Fibroblast of upper back skin (primary cell): ENCODE measurements at places on chromosomes 3 and 15.

- DNase-seq: peak; percentile 21
Measured at GRCh38 chr3:138509586-138509985, 75.2 kb downstream of the ESYT3 start.

- no peak for DNase-seq
Measured at GRCh38 chr15:33344530-33344929, 33.8 kb downstream of the RYR3 start.

DNA sequence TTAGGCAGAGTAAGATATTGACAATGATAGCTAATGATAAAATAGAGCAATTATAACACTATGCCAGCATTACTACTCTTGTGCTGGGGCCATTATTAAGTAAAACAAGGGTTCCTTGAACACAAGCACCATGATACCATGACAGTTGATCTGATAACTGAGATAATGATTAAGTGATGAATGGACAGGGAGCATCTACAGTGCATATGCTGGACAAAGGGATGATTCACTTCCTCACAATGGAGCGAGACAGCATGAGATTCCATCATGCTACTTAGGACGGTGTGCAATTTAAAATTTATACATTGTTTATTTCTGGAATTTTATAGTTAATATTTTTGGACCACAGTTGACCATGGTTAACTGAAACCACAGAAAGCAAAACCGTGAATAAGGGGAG lies 156.6 kb downstream of the FHIT start:
- no peak for DNase-seq

GRCh38 chr3:72210261-72210660 lies 425.3 kb upstream of the PROK2 start:
- no peak for DNase-seq

- DNase-seq: no peak
Measured at GRCh38 chr3:186871403-186871924, 29.0 kb downstream of the ADIPOQ start.

DNA sequence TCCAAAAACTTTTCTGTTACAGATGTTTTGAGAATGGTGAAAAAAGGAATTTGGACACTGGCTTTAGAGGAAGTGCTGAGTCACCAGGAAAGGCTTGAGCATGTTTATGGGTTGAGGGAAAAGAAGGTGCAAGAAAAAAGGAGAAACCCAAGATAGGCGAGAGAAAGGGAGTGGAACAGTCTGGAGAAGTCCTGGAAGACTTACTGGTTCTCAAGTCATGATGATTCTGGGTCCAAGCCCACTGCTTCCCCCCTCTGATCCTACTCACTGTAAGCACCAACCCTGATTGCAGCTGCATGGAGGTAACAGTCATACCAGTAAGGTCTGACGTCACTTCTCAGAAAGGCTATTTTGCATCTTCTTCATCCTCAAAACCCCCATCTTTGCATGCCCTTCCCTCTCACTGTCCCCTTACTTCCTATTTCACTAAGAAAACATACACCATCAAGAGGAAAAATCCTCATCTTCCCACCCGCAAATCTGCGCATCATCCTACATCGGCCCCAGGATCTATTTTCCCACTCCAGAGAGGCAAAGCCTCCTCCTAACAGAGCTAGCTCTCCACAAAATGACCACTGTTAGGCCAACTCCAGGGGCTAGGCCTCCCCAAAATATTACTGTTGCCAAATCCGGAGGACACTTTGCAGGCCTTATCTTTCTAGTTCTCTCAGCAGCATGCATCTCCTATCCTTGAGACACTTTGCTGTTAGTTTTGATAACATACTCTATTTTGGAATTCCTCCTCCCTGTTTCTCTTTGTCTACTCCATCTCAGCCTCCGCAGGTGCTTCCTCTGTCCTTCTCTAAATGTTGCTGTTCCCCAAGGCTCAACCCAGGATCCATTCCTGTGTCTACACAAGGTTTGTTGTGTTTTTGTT lies 3.2 kb upstream of the ATP13A3 start:
- peak; percentile 58 for DNase-seq

DNA sequence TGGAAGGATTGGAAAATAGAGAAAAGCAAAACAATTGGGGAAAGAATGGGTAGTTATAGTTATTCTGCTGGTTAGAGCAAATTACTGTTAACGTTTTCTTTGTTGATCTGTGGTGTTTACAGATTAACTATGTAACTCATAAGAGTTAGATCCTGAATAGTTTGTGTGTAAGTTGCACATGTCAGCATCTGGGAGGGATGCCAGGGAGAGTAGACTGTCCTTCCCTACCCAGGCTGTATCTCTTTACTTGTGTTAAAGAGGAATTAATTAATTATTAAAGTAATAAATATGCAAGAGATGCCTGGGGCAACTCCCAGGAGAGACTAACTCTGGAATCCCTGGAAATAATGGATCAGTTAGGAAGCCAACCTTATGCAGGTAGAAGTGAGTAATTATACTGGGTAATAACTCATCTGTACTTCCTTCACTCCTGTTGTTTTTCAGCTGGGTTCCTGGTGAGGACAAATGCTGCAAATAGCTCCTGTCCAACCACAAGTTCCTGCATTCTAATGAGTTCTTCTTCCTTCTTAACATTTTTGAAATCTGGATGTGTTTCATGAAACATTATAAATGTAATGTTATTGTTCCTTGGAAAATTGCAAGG lies 18.9 kb downstream of the GHRL start:
- DNase-seq: no peak

DNA sequence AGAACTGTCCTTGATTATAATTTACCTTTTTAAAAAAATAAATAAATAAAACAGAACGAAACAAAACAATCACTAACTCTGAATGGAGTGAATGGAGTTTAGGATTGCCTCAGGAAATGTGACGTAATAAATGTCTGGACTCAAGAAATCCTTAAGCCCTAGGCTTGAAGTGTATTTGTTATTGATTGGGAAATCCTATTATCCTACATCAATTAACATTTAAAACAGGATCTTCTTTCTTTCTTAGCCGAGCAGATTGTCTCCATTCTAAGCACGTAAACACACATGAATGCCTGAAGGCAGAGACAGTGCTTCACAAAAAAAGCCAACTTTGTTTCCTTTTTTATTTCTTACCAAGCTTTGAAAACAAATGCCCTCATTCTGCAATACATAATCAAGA lies 33.4 kb downstream of the KAT2B start:
- DNase-seq: no peak

- DNase-seq: no peak
Measured at GRCh38 chr3:27200721-27201489, 168.3 kb downstream of the NEK10 start.

GRCh38 chr3:187641320-187642016 lies 28.7 kb downstream of the SST start:
- no peak for DNase-seq

GRCh38 chr15:85388566-85389305 lies 8.3 kb downstream of the AKAP13 start:
- DNase-seq: peak; percentile 35

DNA sequence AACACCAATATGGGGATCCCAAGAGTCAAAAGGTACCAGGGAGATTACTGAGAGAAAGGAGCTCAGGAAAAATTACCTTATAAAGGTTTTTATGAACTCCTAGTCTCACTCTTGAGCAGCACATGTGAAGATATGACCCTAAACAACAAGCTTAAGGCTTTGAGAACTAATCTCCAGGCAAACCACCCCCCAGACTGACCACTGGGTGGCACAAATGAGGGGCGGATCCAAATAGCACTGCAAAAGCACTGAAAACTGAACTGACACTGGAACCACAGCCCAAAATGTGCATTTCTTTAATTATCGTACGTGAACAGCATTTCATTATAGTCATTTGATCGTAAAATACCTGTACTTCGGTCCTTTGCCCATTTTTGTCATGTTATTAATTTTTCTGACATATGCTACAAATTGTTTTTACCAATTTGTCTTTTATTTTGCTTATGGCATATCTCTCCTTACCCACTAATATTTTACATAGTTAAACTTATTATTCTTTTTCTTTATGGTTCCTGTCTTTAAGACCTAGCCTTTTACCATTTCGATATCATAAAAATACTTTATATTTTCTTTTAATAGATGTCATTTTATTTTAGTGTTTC lies 31.5 kb upstream of the TFDP2 start:
- DNase-seq: peak; percentile 11

DNA sequence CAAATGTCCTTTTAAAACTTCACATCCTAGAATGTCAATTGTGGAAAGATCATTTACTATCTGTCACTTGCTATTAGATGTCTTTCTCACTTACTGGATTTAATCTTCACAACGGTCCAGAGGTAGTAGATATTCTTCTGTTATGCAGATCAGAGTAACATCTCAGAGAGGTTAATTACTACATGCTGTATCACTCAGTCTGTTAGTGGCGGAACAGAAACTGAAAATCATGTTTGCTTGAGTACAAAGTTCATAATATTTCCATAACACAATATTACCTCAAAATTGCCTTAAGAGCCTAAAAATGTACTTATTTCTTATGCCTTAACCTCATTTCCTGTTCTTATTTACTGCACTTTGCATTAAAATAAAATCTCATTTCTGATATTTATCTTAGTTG lies 28.6 kb upstream of the GPR149 start:
- DNase-seq: no peak

DNA sequence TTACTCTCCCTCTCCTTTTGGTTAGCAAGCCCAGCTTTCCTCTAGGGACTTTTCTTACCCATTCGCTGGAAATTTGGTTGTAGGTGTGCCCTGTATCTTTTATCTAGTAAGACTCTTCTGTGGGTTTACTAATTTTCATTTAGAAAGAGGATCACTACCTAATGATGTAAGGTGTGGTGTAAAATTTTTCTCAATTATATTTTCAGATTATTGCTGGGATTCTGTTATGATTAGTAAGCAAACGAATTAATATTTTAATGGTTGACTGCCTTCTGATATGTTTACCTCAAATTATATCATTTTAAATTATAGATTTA lies 28.5 kb downstream of the PLCL2 start:
- no peak for DNase-seq

DNA sequence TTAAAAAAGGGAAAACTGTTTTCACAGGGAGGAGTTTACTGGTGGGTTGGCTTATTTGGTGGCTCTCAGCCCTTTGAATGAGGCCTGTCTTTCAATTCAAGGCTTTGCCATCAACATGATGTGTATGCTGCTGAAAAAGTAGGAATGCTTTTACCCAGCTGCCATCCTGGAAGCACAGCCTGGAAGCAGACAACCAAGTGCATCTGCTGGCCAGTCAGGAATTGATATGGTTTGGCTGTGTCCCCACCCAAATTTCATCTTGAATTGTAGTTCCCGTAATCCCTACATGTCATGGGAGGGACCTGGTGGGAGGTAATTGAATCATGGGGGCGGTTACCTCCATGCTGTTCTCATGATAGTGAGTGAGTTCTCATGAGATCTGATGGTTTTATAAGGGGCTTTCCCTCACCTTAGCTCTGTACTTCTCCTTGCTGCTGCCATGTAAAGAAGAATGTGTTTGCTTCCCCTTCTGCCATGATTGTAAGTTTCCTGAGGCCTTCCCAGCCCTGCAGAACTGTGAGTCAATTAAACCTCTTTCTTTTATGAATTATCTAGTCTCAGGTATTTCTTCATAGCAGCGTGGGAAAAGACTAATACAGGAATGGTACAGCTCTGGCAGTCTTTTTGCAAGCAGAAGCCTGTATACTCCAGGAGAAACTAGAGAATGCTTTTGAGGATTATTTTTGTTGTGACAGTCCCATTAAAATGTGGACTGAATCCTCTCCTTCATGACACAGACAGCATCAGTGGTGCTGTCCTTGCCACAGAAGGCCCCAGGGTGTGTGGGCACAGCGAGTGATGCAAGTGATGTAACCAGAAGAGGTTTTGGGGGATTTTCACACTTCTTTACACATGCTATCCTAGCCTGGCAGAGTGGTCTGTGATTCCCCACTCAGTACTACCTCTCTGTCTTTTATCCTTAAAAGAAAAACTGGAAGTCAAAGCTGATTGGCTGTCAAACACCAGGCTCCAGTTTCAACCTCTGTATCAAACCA lies 20.0 kb downstream of the PLCL2 start:
- DNase-seq: no peak

GRCh38 chr3:44055951-44056350 lies 185.7 kb upstream of the TOPAZ1 start:
- DNase-seq: peak; percentile 30

GRCh38 chr3:132432639-132433038 lies 15.3 kb downstream of the DNAJC13 start:
- peak; percentile 84 for DNase-seq

DNA sequence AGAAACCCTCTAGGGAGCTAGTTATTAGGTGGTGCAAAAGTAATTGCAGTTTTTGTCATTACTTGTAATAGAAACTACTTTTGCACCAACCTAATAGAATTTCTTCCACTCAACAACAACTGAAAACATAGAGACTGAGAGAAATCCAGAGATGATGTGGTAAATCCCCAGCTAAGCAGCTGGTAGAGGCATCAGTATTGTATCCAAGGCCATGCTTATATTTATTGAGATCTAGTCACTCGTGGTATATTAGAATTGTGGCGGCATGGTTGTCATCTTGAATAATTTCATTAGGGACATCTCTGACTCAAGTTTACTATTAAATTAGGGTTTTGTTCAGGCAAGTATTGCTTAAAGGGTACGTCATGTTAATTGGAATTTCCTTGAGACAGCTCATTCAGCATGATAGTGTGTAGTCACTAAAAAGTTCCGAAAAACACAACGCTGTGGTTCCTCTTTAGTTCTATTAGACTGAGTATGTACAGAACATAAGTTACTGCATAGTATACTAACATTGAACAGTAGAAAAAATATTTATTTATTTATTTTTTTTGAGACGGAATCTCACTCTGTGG lies 35.3 kb downstream of the PAK2 start:
- DNase-seq: peak; percentile 11

DNA sequence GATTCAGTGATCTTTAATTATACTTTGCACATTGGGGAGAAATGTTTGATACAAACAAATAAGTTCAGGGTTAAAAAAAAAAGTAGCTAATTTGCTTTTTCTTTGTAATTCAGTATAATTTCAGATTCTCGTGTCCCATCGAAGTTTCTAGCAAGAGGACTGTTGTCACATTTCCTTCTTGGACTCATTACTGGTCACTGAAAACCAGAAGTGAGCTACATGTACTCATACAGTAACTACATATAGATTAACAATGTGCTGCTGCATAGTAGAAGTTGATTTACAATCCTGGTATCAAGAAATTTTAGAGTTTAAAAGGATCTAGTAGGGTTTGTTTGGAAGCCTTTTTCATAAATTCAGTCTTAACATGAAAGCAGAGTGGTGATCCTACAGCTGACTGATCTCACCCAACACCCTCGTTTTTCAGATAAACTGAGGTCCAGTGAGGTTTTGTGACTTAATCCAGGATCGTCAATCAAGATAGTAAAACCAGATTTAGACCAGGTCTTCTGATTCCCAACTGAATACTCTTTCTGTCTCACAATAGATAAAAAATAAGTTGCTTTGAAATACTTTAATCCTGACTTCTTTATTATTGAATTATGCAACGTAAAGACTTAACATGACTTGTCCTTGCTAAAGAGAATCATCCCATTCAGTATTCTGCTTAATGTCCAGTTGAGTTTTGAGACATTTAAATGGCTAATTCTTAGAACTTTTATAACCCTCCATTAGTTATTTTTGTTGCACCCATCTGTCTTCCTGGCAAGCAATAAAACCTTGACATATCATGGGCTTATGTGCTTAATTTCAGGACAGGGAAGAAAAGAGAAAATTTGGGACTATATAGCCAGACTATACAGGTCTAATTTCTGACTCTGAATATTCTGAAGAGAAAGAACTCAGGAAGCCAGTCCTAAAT lies 2.8 kb downstream of the SEC62 start:
- DNase-seq: no peak

GRCh38 chr3:28590860-28591259 lies 242.2 kb upstream of the AZI2 start:
- DNase-seq: peak; percentile 7

GRCh38 chr3:58065700-58066167 lies 57.5 kb downstream of the FLNB start:
- no peak for DNase-seq

- no peak for DNase-seq
Measured at GRCh38 chr15:93200081-93200836, 111.2 kb upstream of the RGMA start.
